D341Med (cell line): ENCODE measurements at places on chromosomes 6 and 20.

DNA sequence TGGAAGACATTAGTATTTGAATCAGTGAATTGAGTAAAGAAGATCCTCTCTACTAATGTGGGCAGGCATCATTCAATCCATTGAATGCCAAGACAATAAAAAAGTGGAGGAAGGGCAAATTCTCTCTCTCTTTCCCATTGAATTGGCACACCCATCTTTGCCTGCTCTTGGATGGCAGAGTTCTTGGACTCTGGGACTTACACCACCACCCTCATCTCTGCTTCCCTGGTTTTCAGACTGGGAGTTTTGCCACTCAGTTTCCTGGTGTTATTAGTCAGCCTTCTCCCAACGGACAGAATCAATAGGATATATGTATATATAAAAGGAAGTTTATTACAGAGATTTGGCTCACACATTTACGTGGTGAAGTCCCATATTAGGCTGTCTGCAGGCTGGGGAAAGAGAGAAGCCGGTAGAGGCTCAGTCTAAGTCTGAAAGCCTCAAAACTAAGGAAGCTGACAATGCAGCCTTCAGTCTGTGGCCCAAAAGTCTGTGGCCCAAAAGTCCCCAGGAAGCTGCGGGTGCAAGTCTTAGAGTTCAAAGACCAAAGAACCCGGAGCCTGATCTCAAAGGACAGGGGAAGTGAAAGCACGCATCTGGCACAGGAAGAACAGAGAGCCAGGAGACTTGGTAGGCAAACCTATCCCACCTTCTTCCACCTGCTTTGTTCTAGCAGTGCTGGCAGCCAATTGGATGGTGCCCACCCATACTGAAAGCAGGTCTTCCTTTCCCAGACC lies 64.4 kb downstream of the SMPDL3A start:
- no peak for DNase-seq

DNA sequence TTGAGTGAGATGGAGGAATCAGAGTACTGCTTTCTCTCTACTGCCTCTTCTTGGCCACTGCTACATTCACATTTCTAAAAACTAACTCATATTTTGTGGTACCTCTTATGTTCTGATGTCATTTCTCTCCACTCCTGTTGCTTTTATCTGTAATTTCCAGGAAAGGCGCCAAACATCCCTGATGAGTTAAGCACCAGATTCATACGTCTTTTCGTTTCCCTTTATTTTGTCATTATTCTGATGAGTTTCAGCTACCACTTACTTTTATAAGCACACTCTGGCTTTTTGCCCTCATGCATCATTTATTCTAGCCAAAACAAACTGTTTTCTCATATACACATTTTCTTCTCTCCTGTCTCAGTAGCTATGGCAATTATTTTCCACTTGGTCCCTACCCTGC lies 680.0 kb downstream of the RNF144B start:
- no peak for DNase-seq

- DNase-seq = no peak
These were observed 17.0 kb downstream of the PHF20 start for GRCh38 chr20:35788796-35789195.

DNA sequence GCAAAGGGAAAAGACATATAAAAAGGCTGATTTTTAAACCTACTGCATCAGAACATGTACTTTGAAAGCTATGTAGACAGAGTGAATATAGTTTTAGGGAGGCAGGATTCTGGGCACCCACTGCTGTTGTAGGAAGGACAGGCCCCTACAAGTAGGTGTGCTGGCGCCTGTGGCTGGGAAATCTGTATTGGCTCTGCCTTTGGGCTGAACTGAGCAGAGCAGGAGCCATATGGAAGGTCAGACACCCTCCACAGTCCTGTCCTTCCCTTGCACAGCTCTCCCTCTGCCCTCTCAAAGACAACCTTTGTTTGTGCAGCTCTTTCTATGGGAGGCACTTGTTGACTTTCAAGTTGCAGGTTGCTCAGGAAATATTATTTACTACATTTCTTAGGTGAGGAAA lies 18.4 kb upstream of the ULBP3 start:
- DNase-seq = no peak

DNA sequence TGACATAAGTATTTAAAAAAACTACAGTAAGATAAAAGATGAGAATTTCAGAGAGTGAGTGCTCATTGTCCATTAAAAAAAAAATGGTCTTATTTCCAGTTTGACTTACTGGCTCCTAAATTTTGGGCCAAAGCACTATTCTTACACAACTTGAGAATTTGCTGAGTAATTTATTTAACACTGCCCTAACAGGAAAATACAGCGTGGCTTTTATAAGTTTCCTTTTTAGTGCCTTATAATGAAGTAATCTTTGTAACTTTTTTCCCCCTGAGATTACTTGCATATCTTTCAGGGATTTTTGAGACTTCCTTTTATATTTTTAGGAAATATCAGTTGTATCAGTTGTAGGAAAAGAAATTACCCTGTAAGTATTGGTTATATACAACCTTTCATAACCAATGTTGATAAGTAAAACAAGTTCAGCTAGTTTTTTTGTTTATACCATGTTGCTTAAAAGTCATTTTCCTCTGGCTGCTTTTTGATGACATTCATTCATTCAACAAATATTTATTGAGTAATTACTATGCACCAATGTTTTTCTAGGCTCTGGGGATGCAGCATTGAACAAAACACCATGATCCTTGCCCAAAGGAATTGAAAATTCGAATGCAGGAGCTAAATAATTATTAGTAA lies 106.4 kb upstream of the SGK1 start:
- DNase-seq = no peak

GRCh38 chr20:47137231-47137870 lies 219.1 kb downstream of the ZMYND8 start:
- no peak for DNase-seq
